ENCODE measurements at places on chromosomes 7 and 10.

- H3K27ac ChIP-seq = peak overlapping the region; percentile 97
- peaks cover 20% of the 10 kb centered on the region for H3K4me1 ChIP-seq
- peak overlapping the region; percentile 93 for H3K4me3 ChIP-seq
- H3K36me3 ChIP-seq = peaks cover 47% of the 10 kb centered on the region
- no peaks in the 10 kb centered on the region for H3K27me3 ChIP-seq
Observed at GRCh38 chr10:67883710-67884312, 645 bp upstream of the SIRT1 start.

GRCh38 chr7:148697256-148698006 is 1.3 kb upstream of the CUL1 start:
- H3K4me3 ChIP-seq = peak overlapping the region; percentile 79
- H3K4me1 ChIP-seq = peaks cover 40% of the 10 kb centered on the region
- H3K27ac ChIP-seq = peak overlapping the region; percentile 82
- no peak for DNase-seq
- H3K27me3 ChIP-seq = no peaks in the 10 kb centered on the region

- no peak overlapping the region for H3K4me3 ChIP-seq
- no peaks in the 10 kb centered on the region for H3K4me1 ChIP-seq
- no peaks in the 10 kb centered on the region for H3K36me3 ChIP-seq
- no peak overlapping the region for H3K27ac ChIP-seq
- H3K27me3 ChIP-seq = no peaks in the 10 kb centered on the region
- DNase-seq = peak; percentile 14
Observed at GRCh38 chr7:147245274-147245673, 1128.7 kb downstream of the CNTNAP2 start.

DNA sequence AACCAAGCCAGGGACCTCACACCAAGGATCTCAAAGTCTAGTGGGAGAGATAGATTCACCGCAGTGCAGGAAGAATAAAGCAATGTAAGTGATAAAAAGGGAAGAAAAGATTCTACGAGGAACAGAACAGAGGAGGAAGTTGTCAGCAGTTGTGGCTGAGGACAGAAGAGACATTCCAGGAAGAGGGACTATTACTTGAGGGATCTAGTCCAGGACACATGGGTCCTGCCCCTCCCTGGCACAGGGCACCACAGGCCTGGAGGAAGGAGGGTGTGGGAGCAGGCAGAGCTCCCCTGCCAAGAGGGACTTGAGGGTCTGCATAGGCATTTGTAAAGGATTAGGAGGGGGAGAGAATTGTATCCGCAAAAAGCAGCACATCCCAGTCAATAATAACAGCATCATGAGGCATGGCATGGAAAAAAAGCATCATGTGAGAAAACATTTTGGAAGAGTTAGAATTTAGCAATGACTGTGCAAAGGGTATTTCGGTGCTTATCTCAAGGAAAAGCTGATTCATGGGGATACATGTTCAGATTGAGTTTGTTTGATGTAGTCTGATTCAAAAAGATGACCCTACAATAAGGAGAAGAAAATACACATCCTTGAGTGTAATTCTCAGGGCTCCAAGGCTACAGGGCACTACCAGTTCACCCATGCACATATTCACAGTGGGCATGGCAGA is 12.7 kb downstream of the C10orf71 start:
- no peak overlapping the region for H3K27ac ChIP-seq
- no peak for DNase-seq
- no peak overlapping the region for H3K4me3 ChIP-seq
- peaks cover 66% of the 10 kb centered on the region for H3K27me3 ChIP-seq

DNA sequence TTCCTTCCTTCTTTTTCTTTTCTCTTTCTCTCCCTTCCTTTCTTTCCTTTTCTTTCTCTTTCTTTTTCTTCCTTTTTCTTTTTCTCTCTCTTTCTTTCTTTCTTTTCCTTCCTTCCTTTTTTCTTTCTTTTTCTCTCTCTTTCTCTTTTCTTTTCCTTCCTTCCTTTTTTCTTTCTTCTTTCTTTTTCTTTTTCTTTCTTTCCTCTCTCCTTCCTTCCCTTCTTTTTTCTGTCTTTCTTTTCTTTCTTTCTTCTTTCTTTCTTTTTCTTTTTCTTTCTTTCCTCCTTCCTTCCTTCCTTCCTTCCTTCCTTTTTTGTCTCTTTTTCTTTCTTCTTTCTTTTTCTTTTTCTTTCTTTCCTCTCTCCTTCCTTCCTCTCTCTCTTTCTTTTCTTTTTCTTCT is 136.8 kb downstream of the PTN start:
- no peaks in the 10 kb centered on the region for H3K36me3 ChIP-seq
- no peaks in the 10 kb centered on the region for H3K4me1 ChIP-seq
- H3K27ac ChIP-seq = no peak overlapping the region
- no peaks in the 10 kb centered on the region for H3K27me3 ChIP-seq
- no peak for DNase-seq

GRCh38 chr10:98921316-98921715 is 314.3 kb downstream of the HPSE2 start:
- H3K27me3 ChIP-seq = no peaks in the 10 kb centered on the region
- no peak for DNase-seq
- H3K4me1 ChIP-seq = no peaks in the 10 kb centered on the region
- H3K27ac ChIP-seq = no peak overlapping the region
- no peak overlapping the region for H3K4me3 ChIP-seq

- H3K36me3 ChIP-seq = peaks cover 31% of the 10 kb centered on the region
- no peak overlapping the region for H3K4me3 ChIP-seq
- DNase-seq = no peak
- no peaks in the 10 kb centered on the region for H3K27me3 ChIP-seq
Observed at GRCh38 chr10:14548474-14548873, 217.8 kb upstream of the FRMD4A start.

DNA sequence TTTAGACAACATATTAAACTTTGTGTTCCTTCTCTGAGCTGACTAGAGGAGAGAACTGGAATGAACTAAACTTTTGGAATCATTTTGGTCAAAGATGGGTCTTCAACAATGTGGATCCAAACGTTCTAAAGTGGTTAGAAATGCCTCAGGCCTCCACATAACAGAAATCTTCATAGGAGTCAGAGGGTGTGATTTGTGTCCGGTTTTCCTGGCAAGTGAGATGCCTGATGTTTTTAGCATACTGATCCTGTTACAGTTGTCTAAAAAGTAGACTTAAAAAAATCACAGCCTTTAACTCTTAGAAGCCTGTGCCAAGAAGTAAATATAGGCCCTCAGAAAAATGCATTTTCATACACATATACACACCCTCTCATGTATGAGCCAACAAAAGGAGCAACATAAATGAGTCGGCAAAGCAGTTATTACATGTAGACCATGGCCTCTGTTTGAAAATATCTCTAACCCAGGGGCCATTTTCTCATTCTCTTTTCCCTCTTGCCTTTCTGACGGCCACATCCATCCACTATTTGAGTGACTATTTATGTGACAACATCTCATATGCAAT is 64.5 kb downstream of the ST7 start:
- no peak overlapping the region for H3K27ac ChIP-seq
- H3K4me3 ChIP-seq = no peak overlapping the region

DNA sequence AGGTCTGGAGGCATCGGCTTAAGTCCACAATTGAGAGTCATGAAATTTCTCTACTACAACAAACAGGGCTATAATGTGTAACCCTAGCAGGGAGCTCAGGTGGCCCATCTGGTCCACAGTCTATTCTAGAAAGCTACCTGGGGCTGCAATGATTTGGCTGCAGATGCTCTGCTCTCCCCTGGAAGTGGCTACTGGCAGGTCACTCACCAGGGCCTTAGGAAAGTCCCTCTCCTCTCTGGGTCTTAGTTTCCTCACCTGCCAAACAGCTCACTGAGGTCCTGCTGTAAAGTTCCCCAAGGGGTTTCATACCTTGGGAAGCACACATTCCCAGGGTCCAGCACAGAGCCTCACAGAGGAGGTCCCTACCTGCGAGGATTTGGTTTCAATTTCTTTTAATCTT is 2.5 kb downstream of the IGFBP3 start:
- no peak for DNase-seq
- peaks cover 92% of the 10 kb centered on the region for H3K36me3 ChIP-seq
- H3K4me1 ChIP-seq = peaks cover 35% of the 10 kb centered on the region

GRCh38 chr10:18501198-18501597 is 150.2 kb downstream of the NSUN6 start:
- no peak for DNase-seq
- no peak overlapping the region for H3K4me3 ChIP-seq
- no peaks in the 10 kb centered on the region for H3K36me3 ChIP-seq
- no peaks in the 10 kb centered on the region for H3K4me1 ChIP-seq
- H3K27ac ChIP-seq = no peak overlapping the region
- no peaks in the 10 kb centered on the region for H3K27me3 ChIP-seq

DNA sequence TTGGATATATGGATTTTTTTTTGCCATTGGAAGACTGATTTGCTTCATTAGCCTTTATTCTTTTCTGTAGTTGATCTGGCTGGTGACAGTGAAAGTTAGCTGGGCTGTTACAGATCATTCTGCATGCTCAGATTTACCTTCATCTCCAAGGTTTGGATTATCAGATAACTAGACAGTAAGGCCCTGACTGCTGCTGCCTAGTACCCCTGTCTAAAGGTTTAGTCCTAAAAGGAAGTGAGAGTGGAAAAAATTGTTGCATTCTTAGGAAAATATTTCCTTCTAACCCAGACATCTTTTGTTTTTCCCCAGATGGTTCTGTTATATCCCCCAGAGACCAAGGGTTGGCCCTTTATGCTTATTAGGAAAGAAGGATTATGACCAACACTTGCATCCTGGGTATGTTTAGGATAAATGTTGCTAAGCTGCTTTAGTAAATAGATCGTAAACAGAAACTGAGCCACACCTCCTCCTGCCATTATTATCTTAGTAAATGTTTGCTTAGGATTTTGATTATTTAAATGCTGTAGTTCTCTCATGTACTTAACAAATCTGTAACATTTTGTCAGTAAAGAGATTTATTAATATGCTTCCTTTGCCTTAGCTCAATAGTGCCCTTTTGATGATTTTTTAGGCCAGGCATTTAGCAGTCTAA is 44.4 kb downstream of the MCU start:
- H3K27ac ChIP-seq = peak overlapping the region; percentile 69
- peak; percentile 13 for DNase-seq
- H3K4me1 ChIP-seq = peaks cover 63% of the 10 kb centered on the region
- H3K4me3 ChIP-seq = no peak overlapping the region

- no peak for DNase-seq
- no peak overlapping the region for H3K4me3 ChIP-seq
- H3K27ac ChIP-seq = no peak overlapping the region
- no peaks in the 10 kb centered on the region for H3K27me3 ChIP-seq
- H3K4me1 ChIP-seq = no peaks in the 10 kb centered on the region
Observed at GRCh38 chr7:112302566-112302965, 96.1 kb downstream of the ZNF277 start.

GRCh38 chr7:94183289-94183749 is 179.2 kb upstream of the BET1 start:
- H3K4me3 ChIP-seq = peak overlapping the region; percentile 39
- peaks cover 37% of the 10 kb centered on the region for H3K4me1 ChIP-seq
- H3K27me3 ChIP-seq = no peaks in the 10 kb centered on the region
- DNase-seq = peak; percentile 56
- H3K27ac ChIP-seq = peak overlapping the region; percentile 99

DNA sequence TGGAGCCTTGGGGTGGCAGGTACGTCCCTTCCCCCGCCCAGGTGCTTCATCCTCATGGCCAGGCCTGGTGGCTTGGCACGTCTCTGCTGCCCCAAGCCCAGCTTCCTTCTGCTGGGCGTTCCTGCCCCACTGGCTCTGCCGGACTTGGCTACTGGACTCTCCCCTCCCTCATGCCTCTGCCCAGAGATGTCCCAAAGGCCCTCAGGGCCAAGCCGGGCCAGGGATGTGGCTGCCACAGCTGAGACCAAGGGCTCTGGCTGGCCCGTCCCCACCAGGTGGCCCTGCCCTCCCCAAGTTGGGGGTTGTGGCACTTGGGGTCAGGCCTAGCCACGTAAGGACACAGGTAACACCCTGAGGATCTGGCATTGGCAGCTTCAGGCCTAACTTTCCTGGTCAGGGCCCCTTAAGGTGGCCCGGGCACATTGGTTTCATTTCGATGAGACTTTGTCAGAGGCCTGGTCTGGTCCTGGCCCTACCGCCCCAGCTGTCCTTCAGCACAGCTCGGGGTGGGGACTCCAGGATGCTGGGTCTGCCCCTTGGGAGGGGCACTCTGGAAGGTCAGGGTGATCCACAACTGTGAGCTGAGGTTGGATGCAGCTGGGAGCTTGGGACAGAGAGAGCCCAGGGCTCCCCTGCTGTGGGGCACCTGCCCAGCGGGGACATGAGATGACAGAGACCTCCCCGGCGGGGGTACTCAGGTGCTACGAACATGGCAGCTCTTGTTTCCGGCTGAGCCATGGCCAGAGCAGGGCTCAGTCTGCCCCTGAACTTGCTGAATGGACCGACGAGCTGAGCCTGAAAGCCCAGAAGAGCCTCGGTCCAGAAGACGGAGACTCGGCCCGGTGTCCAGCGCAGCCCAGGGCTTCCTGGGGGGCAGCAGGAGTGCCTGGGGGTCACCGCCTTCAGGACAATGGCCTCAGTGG is 2.9 kb downstream of the BHLHA15 start:
- no peak for DNase-seq
- H3K27me3 ChIP-seq = no peaks in the 10 kb centered on the region
- H3K4me1 ChIP-seq = peaks cover 8% of the 10 kb centered on the region
- peaks cover 12% of the 10 kb centered on the region for H3K36me3 ChIP-seq

- no peaks in the 10 kb centered on the region for H3K36me3 ChIP-seq
- H3K4me3 ChIP-seq = no peak overlapping the region
- H3K27me3 ChIP-seq = peaks cover 35% of the 10 kb centered on the region
Observed at GRCh38 chr10:45155784-45156183, 155.1 kb downstream of the ZNF22 start.

DNA sequence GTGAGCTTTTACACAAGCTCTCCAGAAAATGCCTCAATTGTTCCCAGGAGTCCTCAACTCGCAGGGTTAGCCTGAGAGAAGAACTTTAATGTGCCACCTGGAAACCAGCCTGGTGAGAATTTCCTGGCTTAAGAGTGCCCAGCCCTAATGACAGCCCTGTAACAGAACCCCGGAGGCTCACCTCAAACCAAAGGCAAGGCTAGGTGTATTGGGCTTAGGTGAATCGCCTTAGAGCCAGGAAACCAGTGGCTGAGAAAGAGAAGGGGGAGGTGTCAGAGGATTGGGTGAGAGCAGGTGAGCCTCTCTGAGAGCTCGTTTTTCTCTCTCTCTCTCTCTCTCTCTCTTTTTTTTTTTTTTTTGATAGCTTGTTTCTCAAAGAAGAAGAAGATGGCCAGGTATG is 7.3 kb downstream of the OCM2 start:
- H3K36me3 ChIP-seq = no peaks in the 10 kb centered on the region
- no peaks in the 10 kb centered on the region for H3K4me1 ChIP-seq
- H3K4me3 ChIP-seq = no peak overlapping the region
- H3K27me3 ChIP-seq = no peaks in the 10 kb centered on the region
- no peak for DNase-seq
- no peak overlapping the region for H3K27ac ChIP-seq

- H3K27me3 ChIP-seq = peaks cover 66% of the 10 kb centered on the region
- H3K4me1 ChIP-seq = no peaks in the 10 kb centered on the region
- no peak overlapping the region for H3K27ac ChIP-seq
- H3K4me3 ChIP-seq = no peak overlapping the region
- no peak for DNase-seq
Observed at GRCh38 chr10:70956029-70956759, 67.8 kb upstream of the PCBD1 start.

GRCh38 chr7:50121286-50121685 is 28.2 kb upstream of the ZPBP start:
- H3K4me3 ChIP-seq = no peak overlapping the region
- H3K36me3 ChIP-seq = no peaks in the 10 kb centered on the region
- DNase-seq = no peak
- H3K27me3 ChIP-seq = peaks cover 42% of the 10 kb centered on the region
- H3K4me1 ChIP-seq = no peaks in the 10 kb centered on the region
